M059J (cell line): ENCODE measurements at places on chromosomes 2 and 18. TPM values are rescaled to one million over a fixed set of nuclear protein-coding genes. Genes with fewer than 3 reads are reported as not detected.

The TMEFF2 gene
- total RNA-seq, result 0.12 and 0.34 TPM in 2 replicates

The RAB6C gene
- 0.02 TPM in 1 of 2 replicates, not detected in the other for total RNA-seq

The CFAP221 gene
- total RNA-seq, result 0.12 TPM in 1 of 2 replicates, not detected in the other

The DSC1 gene
- total RNA-seq, result not detected in 2 replicates

The NT5DC4 gene
- not detected in 2 replicates for total RNA-seq
